RPMI8226 (cell line): ENCODE measurements at places on chromosomes 1 and 21.

GRCh38 chr1:5683446-5683845 lies 308.8 kb downstream of the NPHP4 start:
- DNase-seq, result no peak

- no peak for DNase-seq
Observed at GRCh38 chr1:94384485-94385265, 33.5 kb upstream of the ABCD3 start.

GRCh38 chr1:160247053-160247452 lies 15.3 kb downstream of the DCAF8 start:
- DNase-seq, result no peak

- no peak for DNase-seq
Observed at GRCh38 chr1:163772246-163772645, 450.5 kb downstream of the NUF2 start.

GRCh38 chr1:93549811-93550210 lies 101.9 kb downstream of the FNBP1L start:
- DNase-seq, result no peak

DNA sequence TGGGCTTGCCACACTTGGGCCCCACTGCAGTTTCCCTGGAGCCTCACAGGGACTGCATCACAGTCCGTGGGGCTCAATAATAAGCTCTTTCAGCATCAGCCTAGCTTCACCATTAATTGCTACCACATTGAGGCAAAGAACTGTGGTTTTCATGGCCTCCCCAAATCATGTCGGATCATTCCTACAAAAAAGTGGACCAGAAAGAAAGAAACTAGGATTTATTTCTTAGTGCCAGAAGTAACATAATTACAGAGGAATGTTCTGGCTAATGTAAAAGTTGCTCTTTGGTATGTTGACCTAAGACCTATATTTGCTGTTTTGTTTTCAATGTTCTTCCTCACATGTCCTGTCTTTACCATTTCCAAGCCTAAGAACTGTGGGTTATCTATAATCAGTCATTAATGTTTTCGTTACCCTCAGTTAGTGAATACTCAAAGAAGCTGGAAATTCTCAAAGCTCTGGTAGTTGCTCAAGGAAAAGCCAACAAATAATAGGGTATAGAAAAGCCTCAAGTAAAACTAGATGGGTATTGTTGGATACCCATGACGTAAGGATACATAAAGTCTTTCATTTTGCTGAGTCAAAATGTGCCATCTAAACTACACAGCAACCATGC lies 173.9 kb downstream of the LTN1 start:
- DNase-seq, result no peak

DNA sequence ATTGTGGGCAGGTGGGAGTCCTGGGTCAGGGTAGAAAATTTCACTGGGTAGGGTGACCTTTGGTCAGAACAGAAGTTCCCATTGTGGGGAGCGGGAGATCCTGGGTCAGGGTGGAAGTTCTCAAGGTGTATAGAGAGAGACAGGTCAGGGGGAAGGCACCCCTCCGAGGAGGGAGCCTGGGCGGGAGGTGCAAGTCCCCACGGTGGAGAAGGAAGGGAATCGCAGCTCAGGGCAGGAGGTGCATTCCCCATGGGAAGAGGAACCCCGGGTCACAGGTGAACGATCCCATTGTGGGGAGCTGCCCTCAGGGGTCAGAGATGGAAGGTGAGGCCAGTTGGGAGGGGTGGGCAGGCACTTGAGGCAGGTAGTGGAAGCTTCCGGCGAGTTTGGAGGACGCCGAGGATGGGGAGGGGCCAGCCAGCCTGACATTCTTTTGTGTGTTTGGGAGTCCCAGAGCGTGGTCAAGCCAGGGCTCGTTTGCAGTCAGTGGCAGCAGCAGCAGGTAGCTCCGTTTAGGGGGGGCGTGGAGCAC lies 637 bp downstream of the LYPLA2 start:
- peak; percentile 61 for DNase-seq

GRCh38 chr1:10759413-10760200 lies 36.8 kb downstream of the CASZ1 start:
- DNase-seq, result no peak

DNA sequence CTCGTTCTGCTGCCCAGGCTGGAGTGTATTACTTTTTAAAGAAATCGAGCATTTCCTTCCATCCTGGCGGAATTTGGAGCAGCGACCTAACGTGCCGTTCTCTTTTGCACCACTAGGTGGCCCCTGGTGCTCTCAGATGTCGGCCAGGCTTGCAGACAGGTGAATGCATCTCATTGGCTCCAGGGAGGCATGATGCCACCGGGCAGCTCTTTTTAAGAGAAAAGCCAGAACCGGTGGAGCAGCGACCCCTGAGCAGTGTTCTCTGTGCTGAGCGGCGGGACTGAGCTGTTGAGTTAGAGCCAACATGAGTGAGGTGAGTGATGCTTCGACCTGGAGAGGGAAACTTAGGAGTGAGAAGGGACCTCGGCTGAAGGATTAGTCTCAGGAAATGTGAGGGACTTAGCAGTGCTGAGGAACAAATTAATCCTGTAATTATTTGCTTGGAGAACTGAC lies at the start of gene PCP4:
TSS of gene PCP4 (plus strand) at position 241 of the 453 bp plus-strand sequence. CDS start at position 305, 64 bp downstream.
- DNase-seq, result peak; percentile 90

- DNase-seq, result no peak
Observed at GRCh38 chr1:110188035-110188618, 22.0 kb upstream of the KCNC4 start.

DNA sequence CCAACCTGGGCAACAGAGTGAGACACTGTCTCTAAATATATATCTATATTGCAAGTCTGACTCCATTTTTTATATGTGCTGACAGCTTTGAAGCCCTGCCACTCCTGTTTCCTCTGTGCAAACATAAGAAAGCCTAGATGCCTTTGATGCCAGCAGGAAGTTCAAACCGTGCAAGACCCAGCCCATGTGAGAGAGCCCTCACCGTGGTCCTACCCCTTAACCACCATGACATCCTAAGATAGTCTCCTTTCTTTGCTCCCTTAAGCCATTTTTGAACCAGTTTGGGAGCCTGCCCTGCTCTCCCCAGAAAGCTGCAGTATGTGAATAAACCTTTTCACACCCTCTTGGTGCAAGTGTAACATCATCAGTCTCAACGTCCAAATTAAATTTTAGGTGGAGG lies 3.7 kb upstream of the DIPK1A start:
- DNase-seq, result no peak

DNA sequence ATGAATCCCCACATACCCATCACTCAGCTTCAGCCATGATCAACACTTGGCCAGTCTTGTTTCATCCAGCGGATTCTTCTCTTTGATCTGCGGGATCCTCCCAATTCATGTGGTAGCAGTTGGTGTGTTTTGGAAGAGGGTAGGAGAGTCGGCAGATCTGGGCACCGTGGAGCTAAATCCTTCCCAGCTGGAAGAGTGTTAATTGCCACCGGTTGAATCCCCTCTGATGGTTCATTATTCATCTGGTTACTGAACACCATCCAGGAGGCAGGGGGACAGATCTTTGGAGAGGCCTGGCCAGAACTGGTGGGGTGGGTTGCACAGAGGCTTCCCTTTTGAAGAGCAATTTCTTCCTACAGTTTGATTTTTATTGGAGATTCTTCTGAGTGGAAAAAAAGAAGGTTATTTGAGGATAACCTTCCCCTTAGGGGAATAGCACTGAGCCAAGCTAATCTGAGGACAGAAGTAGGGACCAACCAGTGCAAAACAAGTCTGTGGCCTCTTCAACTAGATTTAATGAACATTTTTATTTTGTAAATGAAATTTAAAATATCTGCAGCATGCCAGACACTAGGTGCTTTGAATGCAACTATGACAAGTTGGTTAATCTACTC lies 8.1 kb downstream of the NFASC start:
- no peak for DNase-seq

DNA sequence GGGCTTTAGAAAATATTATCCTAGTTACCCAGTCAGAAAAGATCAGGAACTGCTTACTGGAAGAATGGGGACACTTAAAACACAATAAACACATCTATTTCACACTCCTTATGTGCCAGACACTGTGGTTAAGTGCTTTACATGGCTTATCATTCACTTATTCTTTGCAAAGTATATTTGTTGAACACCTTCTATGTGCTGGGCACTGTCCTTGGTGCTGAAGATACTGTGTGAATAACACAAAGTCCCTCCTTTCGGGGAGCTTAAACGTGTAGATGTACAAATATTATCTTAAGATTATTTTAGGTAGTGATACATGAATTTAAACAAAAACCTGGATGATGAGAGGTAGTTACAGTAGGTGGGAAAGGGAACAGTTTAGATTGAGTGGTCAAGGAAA lies 169.3 kb downstream of the ST6GALNAC5 start:
- DNase-seq, result peak; percentile 48

- no peak for DNase-seq
Observed at GRCh38 chr1:28144203-28145135, 32.0 kb downstream of the PTAFR start.

- DNase-seq, result no peak
Observed at GRCh38 chr1:3522564-3523265, 68.2 kb downstream of the ARHGEF16 start.

DNA sequence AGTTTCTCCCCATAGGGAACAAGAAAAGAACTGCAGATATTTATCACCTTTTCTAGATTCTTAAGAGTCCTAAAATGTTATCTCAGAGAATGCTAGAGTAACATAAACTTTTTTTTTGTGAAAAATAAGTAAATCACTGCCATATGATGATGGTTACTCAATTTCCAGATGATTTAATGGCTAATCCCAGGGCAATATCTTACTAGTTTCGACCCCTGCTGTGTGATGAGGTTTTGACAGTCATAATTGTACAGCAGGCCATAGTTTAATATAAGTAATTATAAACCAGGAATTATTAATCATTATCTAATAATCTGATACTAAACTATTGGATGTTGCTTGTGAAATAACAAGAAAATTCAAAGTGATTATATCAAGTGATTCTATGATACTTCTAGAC lies 210.6 kb downstream of the HLX start:
- no peak for DNase-seq

- no peak for DNase-seq
Observed at GRCh38 chr1:162463021-162463420, 34.6 kb upstream of the UHMK1 start.

GRCh38 chr1:162020150-162020549 lies 3.5 kb downstream of the OLFML2B start:
- peak; percentile 86 for DNase-seq

DNA sequence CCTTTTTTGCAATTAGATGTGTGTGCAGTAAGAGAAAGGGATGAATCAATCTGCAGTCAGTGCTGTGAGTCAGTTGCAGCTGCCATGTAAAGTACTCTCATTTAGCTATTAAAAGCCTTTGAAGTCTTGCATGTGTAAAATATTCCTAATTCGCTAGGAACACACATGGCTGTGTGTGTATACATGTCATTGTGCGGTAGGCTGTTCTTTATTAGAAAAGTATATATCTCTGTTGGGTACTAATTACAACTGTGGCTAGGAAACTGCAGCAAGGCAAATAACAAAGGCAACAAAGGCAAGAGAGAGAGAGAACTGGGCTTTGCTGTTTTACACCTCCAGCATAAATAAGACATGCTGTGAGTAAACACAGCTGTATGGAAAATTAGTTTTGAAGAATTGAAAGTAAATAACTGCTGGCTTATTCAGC lies 41.7 kb downstream of the EPB41 start:
- DNase-seq, result peak; percentile 13

DNA sequence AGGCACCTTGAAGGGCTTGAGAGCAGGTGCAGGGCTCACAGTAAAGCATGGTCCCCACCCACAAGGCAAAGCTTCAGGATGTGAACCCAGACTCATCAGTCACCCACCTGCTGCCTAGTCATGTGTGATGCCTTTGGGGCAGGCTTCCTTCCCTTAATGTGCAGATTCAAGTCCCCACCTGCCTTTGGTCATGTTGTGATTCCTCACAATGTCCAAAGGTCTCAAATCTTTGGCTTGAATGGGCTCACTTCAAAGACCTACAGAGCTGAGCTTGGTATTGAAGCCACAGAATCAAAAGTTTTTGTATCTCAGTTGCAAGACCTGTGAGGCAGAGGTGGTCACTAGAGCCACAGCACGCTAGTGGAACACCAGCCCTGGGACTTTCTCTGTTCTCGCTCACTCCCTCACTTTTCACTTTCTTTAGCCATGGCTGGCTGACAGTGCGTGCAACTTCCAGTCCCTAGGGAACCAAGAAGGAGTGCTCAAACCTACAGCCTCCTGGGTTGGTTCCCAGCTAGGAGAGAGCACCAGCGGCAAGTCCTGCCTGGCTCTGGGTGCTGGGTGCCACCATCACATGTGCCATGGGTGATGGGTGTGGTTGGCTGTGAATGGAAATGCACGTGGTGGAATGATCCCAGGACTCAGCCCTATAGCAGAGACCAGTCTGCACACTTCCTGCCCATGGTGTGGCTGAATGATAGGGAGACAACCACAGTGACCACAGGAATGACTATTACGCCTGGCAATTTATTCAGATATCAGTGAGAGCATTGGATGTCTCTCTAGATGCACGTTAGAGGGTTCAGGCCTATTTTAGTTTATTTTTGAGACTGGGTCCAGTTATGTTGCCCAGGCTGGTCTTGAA lies 26.4 kb upstream of the CLIC6 start:
- DNase-seq, result no peak

- DNase-seq, result no peak
Observed at GRCh38 chr1:48661726-48662463, 114.8 kb downstream of the BEND5 start.

- DNase-seq, result peak; percentile 20
Observed at GRCh38 chr1:173475564-173476196, 1.5 kb upstream of the PRDX6 start.
